Stimulated activated CD4-positive, alpha-beta T cell treated with anti-CD3 and anti-CD28 coated beads, Interleukin-4, amount 100 ng/mL, for 48 hours (primary cell): ENCODE measurements at places on chromosomes 16 and 17.

- DNase-seq, result no peak
Measured at GRCh38 chr17:72702136-72702735, 390.3 kb downstream of the SLC39A11 start.

DNA sequence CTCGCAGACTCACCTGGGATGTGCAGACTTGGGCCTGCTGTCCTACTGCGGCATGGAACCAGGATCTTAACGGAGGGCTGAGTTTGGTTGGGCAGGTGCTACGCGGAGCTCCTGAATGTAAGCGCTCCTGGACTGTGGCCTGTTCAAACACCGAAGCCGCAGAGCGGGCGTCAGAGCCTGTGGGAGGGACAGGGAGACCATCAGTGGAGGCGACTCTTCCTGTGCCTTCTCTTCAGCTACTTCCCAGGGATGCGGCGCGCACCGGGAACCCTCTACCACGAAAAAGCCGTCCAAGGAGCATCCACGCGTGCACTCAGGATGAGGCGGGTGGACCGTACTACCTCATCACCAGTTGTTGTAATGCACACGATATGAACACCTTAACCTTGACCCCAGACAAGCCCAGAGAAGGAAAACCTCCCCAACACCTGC is 2.0 kb downstream of the USP36 start:
- DNase-seq, result no peak

DNA sequence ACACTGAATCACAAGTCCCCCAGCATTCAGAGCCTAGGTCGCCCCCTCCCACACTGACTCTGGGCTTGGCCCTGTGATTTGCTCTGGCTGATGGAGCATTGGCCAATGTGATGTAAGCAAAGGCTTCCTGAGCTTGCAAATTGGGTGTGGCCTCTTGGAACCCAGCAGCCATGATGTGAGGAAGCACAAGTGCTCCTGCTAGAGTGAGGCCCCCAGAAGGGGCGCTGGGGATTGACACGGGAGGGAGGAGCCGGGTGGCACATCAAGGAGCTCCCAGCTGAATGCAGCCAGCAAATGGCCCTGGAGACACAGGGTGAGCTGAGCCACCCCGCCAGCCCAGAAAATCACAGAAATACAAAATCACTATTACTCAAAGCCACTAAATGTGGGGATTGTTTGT is 308.5 kb downstream of the C16orf95 start:
- DNase-seq, result no peak

DNA sequence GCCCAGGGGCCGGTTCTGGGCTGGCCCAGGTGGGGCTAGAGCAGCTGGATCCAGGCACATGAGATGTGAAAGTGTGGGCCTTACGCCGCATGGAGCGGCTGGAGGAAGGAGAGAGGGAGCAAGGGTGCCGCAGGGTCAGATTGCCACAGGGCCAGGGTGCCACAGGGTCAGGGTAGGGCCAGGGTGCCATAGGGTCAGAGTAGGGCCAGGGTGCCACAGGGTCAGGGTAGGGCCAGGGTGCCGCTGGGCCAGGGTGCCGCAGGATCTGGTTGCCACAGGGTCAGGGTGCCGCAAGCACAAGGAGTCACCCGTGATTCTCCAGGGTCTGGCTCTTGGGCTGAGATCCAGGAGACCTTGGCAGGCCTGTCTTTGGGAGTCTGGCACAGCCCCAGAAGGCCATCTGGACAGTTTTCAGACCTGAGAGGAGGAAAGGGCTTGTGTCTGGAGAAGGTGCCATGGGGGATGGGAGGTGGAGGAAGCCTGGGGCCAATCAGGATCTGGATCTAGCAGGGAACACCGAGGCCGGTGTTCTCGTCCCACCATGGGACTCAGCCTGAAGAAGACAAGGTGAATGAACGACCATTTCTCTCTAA is 13.1 kb upstream of the LASP1NB start:
- no peak for DNase-seq

DNA sequence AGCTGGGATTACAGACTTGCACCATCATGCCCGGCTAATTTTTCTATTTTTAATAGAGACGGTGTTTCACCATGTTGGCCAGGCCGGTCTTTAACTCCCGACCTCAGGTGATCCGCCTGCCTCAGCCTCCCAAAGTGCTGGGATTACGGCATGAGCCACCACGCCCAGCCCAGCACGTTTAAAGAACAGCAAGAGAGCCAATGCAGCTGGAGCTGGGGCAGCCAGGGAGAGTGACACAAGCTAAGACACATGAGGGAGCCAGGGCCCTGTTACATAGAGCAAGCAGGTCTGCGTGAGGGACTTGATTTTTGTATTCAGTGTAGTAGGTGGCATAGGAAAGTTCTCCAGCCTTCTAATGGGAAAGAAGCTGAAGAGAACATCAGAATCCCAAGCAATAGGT is 21.7 kb upstream of the GOSR2 start:
- no peak for DNase-seq

DNA sequence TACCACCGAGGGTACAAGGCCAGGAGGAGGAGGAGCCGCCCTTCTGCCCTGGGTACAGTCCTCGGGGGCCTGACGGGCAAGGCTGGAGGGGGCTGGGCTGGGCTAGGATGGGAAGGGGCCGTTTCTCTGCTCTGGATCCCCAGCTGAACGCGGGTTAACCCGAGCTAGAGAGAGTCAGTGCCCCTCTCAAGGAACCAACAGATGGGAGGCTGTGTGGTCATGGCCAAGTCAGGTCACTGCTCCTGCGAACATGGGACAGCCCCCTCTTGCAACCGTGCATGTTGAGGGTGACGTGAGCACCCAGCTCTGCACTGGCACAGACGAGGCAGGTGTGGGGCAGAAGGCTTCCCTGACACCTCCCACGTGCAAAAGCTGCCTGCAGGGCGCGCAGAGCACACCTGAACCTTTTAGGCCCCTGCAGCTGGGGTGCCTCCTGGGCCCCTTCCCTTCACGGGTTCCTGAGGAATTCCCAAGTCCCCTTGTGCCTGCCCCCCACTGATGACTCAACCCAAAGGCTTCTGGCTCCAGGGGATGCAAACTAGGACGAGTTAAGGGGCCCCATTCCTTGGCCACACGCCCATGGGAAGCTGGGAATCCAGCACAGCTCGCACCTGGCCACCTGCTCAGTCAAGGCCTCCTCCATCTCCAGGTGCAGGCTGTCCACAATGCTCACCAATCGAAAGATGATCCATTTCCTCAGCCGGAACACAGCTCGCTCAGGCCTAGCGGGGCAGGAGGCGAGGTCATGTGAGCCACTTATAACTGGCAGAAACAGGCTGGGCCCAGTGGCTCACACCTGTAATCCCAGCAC is 6.3 kb downstream of the MYBBP1A start:
- no peak for DNase-seq

- no peak for DNase-seq
Measured at GRCh38 chr17:8069587-8069860, 18.0 kb downstream of the ALOX12B start.

GRCh38 chr16:30728899-30729672 is 19.1 kb upstream of the PHKG2 start:
- DNase-seq, result no peak

DNA sequence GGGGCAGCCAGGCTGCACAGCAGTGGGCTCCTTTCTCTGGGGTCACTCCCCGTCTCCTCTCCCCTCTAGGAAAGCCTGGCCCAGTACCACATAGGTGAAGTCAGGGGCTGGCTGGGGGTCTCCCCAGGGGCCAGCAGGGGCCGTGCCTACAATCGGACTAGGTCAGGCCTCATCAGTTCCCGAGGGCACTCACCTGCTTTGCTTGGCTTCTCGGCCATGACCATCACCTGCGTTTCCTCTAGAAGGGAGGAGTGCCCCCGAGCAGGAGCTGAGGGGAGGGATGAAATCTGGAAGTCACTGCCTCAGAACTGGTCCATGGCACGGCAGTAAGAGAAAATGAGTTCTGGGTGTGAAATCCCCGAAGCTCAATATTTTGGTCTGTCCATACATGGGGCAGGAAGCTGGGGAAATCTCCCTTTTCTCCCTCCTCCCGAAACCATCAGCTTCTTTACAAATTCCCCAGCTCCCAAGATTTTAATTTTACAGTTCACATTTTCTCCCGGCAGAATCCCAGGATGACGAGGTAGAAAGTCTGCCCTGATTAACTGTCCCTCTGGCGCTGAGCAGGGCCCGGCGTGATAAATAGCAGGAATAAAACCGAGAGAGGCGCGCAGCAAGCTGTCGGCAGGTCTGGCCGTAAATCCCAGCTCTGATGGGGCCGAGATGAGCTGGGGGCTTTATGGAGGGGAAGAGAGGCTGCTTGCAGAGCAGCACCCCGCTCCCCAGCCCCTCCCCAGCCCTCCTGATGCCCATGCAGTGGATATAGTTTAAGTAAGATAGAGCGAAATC is 172.1 kb downstream of the RBFOX3 start:
- no peak for DNase-seq

DNA sequence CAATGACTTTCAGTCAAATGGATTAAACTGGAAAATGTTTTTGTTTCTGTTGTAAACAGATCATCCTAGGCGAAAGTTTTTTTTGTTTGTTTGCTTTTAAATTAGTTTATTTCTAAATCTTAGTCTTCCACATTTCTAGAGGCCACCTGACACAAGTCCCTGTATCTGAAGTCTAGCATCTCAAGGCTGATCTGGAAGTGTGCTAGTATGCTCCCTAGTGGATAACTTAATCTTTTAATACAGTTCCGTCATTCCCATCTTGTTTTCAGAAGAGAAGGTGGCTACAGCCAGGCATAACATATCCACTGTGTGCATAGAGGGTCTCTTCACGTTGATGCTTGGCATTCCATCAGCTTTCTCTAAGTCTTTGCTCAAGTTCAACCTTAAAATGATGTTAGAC is 7.6 kb downstream of the IFT20 start:
- no peak for DNase-seq

GRCh38 chr16:73094371-73094770 is 46.4 kb upstream of the ZFHX3 start:
- DNase-seq, result no peak

GRCh38 chr17:8922451-8922850 is 43.1 kb downstream of the PIK3R5 start:
- no peak for DNase-seq

GRCh38 chr16:50121721-50122445 is 31.2 kb upstream of the TENT4B start:
- DNase-seq, result peak; percentile 14

- no peak for DNase-seq
Measured at GRCh38 chr17:2854143-2855055, 58.2 kb downstream of the RAP1GAP2 start.
